ENCODE measurements at places on chromosomes 11 and 22.

DNA sequence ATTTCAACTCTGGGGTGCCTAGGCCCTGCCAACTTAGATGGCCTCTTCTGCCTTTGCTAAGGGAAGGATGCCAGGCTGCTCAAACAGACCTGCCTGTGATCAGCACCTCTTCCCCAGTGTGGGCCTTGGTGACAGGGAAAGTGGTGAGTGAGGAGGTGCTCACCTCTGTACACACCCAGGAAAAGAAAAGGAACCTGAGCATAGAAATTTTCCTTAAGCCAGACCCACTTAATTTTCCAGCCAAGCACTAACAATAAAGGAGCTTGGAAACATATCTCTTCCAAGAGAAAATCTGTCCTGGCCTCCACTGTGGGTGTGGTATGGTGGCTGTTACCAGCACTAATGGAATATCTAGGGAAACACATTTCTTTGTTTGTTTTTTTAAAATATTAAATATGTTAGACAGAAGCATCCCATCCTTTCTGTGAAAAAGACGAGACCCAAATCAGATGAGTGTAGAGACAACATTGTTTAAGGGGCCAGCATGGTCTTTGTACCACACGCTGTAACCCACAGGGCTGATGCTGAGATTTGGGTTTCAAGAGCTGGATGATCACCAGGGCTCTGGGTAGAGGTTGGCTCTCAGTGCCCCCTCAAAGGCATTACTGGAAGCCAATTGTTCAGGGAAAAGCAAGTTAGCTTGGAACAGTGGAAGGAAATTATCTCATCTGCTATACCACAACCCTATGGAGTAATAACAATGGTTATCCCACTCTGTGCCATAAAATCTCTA, 472.2 kb downstream of the INSC start:
- DNase-seq: no peak

GRCh38 chr11:1302461-1303125, 6.8 kb downstream of the TOLLIP start:
- DNase-seq: no peak

DNA sequence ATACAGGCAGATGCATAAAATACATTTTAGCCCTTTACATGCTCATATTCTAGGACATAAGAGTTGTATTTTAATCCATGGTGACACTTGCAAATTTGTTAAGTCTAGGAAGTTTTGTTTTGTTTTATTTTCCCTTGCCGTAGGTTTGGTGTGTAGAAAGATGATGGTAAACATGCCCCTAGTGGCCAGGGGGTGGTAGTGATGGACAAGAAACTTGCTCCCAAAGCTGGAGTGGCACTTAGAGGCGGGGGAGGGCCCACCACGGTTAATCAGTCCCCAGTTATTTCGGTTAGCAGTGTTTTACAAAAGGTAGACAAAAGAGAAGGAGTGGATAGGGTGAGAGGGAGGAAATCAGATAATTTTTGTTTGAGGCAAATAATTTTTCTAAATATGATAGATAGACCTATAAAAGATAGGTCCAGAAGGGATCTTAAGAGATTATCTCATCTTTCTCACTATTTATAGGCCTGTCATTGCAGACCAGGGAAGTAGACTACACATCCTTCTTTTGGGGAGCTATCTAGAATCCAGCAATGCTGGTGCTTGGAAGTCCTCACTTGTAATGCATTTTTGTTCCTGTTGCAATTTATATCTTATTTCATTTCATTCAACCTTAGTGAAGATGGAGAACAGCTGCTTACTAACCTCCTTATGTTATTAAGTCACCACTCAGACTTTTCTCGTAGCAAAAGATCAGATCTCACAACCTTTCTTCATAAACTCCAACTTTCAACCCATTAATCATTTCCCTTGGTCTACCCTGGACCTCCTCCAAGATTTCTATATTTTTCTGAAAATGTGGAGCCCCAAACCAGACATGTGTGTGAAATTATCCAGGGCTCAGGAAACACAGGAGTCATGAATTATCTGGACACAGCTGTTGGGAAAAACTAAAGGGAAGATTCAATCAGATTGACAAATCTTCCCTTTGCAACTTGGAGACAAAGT, 5.9 kb upstream of the BDNF start:
- DNase-seq: no peak

DNA sequence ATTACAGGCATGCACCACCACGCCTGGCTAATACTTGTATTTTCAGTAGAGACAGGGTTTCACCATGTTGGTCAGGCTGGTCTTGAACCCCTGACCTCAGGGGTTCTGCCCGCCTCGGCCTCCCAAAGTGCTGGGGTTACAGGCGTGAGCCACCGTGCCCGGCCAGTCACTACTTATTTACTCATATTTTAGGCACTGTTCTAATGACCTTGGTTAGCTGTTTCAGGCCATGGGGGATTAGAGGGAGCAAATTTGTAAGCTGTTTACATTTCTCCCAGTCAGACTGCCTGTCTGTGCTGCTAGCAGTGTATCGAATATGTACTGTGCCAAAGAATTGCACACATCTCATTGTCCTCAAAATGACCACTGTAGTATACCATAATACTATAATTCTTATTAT, 32.7 kb upstream of the PACSIN2 start:
- no peak for DNase-seq

GRCh38 chr11:72078477-72078876, 1.9 kb downstream of the NUMA1 start:
- no peak for DNase-seq
